ENCODE measurements at places on chromosomes 16 and 17.

DNA sequence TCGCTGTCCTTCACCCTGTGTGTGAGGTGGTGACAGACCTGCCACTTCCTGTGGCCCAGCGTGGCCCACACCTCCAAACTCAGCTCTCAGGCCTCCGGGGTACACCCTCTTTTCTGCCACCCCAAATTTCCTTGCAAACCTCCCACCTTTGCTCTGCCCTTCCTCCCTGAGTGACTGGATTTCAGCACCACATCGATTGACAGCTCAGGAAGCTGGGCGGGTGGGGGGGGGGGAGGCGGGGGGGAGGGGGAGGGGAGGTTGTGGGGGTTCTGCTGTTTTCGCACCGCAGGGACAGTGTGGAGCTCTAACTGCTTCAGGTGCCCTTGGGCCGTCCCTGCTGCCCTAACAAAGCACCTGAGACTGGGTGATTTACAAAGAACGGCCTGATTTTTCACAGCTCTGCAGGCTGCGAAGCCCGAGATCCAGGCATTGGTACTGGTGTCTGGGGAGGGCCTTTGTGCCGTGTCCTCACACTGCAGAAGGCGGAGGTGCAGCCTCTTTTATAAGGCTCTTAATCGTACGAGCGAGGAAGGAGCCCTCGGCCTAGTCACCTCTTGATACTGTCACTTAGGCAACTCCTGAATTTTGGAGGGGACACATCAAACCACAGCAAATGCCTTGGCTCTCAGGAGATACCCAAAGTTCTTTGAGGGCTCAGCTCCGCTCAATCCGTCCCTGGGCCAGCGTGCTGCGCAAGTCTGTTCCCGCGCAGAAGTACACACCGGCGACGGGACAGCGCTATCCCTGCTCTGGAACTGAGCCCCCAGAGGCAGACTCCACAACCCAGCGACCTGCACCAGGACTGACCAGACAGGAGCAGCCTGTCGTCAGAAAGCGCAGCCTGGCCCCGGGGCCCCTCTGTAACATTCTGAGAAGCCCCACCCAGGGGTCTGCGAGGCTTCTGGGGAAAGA lies 3.6 kb downstream of the NDUFAF8 start:
- DNase-seq: no peak

- no peak for DNase-seq
These were observed 196.6 kb downstream of the UTP18 start for GRCh38 chr17:51456942-51457341.

GRCh38 chr16:87953308-87954215 lies 2.3 kb downstream of the BANP start:
- DNase-seq: no peak

DNA sequence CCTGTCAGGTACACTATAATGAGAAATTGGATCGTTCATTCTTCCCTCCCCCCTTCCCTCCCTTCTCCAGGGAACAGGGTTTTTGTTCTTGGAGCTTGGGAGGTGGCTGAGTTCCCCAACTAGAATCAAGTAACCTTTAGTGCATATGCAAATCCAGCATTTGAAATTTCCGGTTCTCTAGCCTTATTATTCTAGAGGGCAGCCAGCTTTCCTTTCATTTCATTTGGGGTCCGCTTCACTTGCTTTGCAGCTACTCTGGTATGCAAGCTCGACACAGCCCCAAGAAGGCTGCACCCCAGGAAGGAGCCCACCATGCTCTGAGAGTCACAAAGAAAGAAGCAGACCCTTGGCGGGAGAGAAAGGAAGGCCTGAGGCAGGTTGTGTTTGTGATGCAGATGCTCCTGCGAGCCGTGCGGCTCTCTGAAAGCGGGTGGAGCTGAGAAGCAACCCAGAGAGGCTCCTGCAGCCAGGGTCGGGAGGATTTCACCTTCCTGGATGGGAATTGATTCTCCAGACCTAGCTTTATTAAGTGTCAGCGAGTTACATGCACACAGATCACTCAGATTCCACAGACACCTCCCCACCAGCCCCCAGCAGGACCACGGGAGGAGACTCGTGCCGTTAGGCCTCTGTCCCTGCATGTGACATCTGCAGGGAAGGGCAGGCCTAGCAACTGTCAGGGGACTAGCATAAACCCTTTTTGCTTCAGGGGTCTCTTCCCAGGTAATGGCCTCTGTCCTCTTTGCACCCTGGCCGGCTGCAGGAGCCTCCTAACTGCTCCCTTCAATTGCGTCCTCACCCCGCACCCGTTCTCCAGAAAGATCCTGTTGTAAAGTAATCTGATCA lies 34.5 kb downstream of the PMM2 start:
- DNase-seq: no peak

DNA sequence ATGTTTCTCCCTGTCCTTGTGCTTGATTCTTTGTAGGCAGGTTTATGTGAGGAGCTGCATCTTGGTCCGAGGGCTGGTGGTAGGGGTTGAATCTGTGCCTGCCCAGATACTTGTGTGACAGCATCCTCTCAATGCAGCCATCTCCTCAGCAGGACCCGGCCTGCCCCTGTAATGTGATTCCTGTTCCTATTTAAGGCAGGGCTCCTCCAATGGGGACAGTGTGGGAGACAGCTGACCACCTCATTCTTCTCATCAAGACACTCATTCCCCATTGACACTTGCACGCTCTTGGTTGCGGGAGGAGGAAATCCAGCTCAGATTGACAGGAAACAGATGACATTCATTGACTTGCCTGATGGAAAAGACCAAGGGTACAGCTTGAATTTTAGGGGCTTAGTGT lies 384.5 kb downstream of the CPPED1 start:
- no peak for DNase-seq

- no peak for DNase-seq
These were observed 62.8 kb downstream of the RABEP1 start for GRCh38 chr17:5344914-5345313.

GRCh38 chr16:46947900-46948547 lies 25.4 kb downstream of the DNAJA2 start:
- peak; percentile 40 for DNase-seq

DNA sequence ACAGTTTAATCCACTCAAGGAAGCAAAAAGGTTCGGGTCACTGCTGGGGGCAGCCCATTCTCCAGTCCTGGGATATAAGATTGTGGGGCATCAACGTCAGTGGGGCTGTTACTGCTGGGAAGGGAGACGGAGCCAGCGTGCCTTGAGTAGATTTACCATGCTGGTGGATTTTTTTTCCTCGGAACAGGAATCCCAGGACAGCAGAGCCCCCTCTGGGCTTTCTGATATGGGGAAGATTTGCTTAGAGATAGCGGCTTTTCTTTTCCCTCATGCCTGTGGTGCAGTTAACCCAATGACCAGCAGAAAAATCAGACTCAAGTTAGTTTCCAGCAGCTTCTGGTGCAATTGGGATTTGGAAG lies 35.4 kb downstream of the WSCD1 start:
- no peak for DNase-seq

DNA sequence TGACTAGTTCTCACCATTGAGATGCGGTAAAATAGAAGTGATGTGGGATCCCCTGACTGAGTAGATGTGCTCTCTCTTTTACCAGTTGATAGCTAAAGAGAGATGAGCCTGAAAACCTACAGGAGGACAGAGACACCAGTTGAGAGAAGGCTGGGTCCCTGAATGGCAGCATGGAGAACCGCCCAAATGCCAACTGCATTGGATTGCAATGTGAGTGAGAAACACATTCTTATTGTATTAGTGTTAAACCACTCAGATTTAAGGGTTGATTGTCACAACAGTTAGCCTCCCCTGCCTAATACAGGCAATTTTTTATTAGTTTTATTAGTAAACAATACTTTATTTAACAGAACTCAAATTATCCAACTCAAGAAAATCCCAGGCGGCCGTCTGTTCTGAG lies 61.2 kb downstream of the SPACA3 start:
- DNase-seq: no peak

DNA sequence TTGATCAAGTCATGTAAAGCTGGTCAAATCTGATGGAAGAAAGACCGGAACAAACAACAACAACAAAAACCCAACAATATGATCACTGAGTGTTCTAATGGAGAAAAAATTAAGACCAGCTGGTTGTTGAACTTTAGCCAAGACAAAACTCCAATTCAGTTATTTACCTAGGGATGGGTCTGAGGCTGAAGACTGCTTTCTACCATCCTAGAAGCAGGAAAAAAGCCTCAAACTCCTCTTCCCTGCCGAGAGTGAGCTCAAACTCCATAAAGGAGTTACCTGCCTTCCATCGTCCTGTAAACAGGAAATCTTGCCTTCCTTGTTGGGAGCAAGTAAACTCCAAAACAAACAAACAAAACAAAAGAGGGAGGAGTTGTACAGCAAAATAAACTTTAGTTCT lies 23.1 kb upstream of the TMEM98 start:
- DNase-seq: no peak

GRCh38 chr16:59192551-59193199 lies 458.6 kb upstream of the GOT2 start:
- peak; percentile 33 for DNase-seq

GRCh38 chr16:14131774-14132695 lies 60.9 kb downstream of the MRTFB start:
- no peak for DNase-seq

DNA sequence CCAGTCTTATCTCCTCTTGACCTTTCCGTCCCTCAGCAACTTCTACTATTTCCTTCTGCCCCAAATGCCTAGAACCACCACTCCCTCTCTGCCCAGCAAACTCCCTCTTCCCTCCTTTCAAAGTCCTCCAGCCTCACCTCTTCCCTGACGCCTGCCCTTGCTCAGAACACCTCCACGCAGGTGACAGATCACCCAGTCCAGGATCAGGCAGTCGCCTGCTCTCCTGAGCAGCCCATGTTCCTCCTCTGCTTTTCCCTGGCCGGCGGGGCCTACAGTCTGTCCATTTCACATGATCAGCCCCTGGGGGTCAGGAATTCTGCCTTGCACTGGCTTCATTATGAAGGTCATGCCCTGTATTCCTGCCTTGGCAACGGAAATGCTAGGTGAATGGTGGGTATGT lies 422 bp downstream of the CD300LF start:
- DNase-seq: no peak

DNA sequence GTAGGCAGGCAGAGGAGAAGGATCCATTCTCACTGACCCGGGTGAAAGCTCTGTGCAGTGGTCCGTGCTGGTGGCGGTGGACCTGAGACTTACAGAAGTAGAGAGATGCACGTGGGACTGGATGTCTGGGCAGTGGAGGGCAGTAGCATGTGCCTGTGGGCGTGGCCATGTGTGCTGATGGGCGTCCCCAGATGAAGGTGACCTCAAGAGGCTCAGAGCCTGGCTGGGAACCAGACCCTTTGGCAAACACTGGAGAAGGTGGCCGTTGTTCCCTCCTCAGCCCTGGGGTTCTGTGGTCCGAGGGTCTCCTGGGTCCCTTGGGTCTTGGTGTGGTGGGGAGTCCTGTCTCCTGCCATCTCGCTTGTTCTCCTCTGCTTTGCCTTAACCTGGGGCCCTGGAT lies 15.6 kb downstream of the WSCD1 start:
- no peak for DNase-seq
